NCI-H2081 (cell line): ENCODE measurements at places on chromosomes 6 and 20.

DNA sequence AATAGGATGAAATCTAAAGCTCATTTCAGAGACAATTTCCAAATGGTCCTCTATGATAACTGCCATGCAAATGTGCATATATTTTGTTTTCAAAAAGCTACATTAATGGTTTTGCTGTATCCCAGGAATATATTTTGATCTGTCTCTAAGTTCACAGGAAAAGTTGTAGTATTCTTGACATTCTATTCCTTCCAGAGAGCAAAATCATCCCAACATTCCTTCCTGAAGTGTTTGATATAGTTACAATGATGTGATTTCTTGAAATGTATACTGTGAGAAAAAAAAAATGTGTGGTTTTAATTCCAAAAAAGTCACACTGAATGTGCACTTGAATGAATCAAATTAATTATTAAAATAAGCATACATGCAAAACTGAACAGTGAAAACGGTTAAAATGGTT, 996.0 kb upstream of the CITED2 start:
- DNase-seq: no peak

- DNase-seq: no peak
Observed at GRCh38 chr20:33277471-33278441, 5.3 kb upstream of the BPIFB1 start.

DNA sequence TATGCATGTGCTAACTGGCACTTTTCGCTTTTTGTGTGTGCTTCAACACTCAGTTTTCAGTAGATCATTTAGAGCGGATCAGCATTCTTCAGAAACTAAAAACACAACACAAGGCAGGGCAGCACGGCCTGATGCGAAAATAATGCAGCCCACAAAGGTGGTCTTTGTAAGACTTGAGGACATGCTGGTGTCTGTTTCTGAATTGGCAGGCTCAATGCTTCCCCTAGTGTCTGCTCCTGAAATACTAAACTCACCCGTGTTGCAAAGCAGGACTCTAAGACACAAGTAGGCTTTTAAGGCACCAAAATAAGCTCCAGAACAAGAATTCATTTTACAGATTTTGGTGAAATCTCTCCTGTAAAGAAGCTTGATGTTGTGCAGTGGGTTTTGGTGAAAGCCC, 676.5 kb downstream of the TENT5A start:
- peak; percentile 18 for DNase-seq

- no peak for DNase-seq
Observed at GRCh38 chr6:167965592-167966539, 31.6 kb upstream of the KIF25 start.

GRCh38 chr20:49424536-49424935, 57.9 kb downstream of the KCNB1 start:
- no peak for DNase-seq

GRCh38 chr20:45034436-45034835, 66.5 kb downstream of the KCNS1 start:
- no peak for DNase-seq

- DNase-seq: no peak
Observed at GRCh38 chr6:122810189-122810588, 21.1 kb downstream of the SMPDL3A start.

DNA sequence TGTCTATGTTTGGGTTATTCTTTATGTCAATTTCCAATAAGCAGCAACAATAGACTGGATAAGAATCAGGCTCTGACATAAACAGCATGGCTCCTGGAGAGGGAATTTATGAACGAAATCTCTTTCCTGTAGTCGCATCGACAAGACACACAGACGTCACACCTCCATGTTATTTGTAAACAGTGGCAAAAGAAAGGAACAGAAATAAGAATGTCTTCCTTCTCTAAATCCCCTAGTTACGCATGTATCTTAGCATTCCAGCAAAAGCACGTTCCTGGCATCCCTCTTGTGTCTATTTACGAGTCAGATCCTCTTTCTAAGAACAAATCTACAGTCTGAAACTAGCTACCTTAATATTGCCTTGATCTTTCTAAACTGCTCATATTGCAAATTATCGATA, 559.1 kb upstream of the JAG1 start:
- DNase-seq: no peak

DNA sequence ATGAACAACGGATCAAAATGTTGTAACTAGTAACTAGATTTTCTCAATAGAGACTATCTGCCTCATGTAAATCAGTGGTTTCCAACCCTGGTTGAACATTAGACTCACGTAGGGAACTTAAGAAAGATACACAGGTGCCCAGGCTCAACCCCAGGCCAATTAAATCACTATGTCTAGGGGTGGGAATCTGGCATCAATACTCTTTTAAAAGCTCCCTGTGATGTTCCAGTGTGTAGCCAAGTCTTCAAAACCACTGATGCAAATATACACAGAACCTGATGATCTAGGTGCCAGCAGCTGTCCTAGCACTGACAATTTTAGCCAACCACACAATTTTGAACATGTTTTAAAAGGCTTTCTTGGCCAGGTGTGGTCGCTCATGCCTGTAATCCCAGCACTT, 128.7 kb downstream of the TBC1D32 start:
- no peak for DNase-seq

GRCh38 chr20:13493143-13493542, 145.6 kb downstream of the TASP1 start:
- no peak for DNase-seq

- no peak for DNase-seq
Observed at GRCh38 chr20:48722737-48723191, 105.0 kb downstream of the PREX1 start.

DNA sequence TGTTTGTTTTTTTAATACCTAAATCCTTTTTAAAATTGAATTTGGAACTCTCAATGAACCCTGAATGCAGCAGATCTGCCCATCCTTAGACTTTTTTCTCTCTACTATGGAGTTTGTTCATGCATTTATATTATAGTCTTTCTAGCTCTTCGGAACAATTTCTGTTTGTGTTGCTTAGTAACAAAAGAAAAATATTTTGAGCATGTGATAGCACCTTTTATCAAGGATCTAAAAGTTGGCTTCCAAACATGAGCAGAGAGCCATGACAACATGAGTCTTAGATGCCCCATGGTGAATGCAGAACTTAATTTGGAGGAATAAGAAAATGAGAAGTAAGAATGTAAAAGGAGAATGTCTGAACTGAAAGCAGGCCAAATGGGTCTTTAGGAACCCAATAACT, 133.7 kb downstream of the EDN1 start:
- no peak for DNase-seq

DNA sequence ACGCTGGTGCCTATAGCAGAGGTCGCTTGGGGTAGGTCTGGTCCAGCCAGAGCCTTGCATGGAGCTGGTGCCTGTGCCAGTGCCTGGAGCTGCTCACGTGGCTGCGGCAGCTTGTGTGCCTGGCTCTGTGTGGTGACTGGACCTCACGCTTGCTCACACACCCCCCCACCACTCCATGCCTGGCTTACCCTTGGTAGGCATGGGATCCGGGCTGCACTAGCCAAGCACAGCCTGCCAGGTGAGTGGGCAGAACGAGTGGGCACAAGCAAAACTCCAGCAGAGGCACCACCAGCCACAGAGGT, 13.0 kb upstream of the DBNDD2 start:
- DNase-seq: no peak

- DNase-seq: no peak
Observed at GRCh38 chr6:52512199-52512598, 64.7 kb downstream of the TRAM2 start.

GRCh38 chr20:53335555-53335954, 258.1 kb downstream of the ZNF217 start:
- DNase-seq: no peak

DNA sequence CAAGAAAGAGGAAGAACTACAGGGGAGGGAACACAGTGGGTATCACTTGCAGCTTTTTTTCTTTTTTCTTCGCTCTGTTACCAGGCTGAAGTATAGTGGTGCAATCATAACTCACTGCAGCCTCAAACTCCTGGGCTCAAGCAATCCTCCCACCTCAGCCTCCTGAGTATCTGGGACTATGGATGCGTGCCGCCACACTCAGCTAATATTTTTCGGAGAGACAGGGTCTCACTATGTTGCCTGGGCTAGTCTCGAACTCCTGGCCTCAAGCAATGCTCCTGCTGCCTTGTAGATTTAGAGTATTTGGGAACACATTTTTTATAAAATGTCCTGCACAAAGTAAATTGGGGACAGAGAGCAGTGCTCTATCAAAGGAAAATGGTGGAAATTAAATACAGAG, 28.3 kb downstream of the PARD6B start:
- no peak for DNase-seq

DNA sequence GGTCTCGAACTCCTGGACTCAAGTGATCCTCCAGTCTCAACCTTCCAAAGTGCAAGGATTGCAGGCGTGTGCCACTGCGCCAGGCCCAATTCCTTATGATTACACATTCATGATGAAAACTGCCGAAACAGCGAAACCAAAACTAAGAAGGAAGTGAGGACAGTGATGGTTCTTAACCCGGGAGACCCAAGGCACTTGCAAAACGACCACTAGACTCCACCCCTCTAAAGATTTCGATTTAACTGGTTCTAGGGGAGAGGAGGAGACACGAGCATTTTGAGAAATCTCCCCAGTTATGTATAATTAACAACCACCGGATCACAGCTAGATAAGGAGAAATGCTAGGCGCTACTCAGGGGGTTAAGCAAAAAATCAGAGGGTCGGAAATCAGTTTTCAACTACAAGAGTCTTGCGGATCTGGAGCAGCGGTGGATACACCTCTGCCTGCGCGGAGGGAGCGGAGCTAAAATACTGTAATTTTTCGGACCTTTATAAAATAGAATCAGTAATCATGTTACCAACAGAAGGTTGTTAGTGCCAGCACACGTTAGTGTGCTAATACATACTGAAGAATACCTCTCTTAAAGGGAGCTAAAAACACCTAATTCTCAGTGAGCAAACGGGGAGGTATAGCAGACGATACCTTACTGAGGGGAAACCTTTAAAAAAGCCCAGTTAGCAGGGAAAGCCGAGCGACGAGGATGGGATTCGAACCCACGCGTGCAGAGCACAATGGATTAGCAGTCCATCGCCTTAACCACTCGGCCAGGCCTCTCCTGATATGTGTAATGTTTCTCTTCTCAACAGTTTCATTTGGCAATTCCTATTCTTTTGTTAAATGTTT, 60.0 kb upstream of the BTN3A2 start:
- DNase-seq: no peak

DNA sequence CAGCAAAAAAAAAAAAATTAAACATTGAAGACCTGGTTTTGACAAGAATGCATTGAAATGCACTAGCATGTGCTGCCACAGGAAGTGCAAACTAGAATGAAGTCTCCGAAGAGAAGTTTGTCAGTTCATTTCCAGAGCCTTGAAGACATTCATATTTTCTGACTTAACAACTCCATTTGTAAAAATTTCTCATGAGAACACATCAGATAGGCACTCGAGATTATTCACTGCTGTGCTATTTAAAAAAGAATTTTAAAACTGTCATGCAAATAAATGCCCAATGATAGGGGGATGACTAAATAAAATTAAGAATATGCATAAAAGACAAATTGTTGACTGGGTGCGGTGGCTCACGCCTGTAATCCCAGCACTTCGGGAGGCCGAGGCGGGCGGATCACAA, 394.6 kb upstream of the JARID2 start:
- no peak for DNase-seq

DNA sequence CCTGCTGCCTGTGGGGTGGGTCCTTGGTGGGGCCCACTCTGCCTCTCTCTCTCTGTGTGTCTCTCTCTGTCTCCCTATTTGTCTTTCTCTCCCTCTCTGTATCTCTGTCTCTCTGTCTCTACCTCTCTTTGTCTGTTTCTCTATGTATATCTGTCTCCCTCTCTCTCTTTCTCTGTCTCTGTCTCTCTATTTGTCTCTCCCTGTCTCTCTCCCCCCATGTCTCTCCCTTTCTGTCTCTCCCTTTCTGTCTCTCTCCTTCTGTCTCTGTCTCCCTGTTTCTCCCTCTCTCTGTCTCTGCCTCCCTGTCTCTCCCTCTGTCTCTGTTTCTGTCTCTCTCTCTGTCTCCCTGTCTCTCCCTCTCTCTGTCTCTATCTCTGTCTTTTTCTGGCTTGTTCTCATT, 353.2 kb downstream of the CDH4 start:
- no peak for DNase-seq

DNA sequence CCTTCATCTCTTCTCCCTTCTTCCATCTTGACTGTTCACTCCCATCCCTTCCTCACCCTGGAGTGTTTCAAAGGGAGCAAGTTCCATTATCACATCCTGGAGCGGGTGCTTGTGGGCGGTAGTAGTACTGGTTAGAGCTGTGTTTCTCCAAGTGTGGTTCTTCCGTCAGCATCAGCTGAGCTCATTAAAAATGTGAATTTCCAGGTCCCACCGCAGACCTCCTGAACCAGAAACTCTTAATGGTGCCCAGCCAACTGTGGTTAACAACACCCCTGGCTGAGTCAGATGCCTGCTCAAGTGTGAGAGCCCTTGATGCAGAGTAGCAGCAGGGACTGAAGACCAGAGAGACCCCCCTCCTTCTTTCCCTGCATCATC, 24.4 kb downstream of the ANGPT4 start:
- DNase-seq: no peak

- no peak for DNase-seq
Observed at GRCh38 chr20:37902504-37903313, at the start of gene VSTM2L. Gene VSTM2L, plus strand, starts transcription at chr20:37903127. Its CDS starts 224 bp downstream, at chr20:37903351.

GRCh38 chr6:29107758-29108157, at the start of gene OR2J3:
Gene OR2J3, plus strand, starts transcription at chr6:29108058. Its CDS starts 3,833 bp downstream, at chr6:29111891.
- no peak for DNase-seq

- no peak for DNase-seq
Observed at GRCh38 chr6:170231293-170232185, 59.3 kb downstream of the DLL1 start.

- DNase-seq: no peak
Observed at GRCh38 chr6:122702841-122703240, 76.7 kb upstream of the FABP7 start.

- no peak for DNase-seq
Observed at GRCh38 chr6:88238901-88239300, 72.8 kb upstream of the CNR1 start.

GRCh38 chr6:112979830-112980229, 632.7 kb downstream of the RFPL4B start:
- peak; percentile 33 for DNase-seq

GRCh38 chr6:157272866-157273755, 50.2 kb downstream of the TMEM242 start:
- no peak for DNase-seq

- peak; percentile 51 for DNase-seq
Observed at GRCh38 chr6:68559716-68560115, 75.4 kb upstream of the ADGRB3 start.

GRCh38 chr6:44666324-44666723, 278.8 kb downstream of the CDC5L start:
- no peak for DNase-seq

- no peak for DNase-seq
Observed at GRCh38 chr6:12804952-12805645, 88.5 kb downstream of the PHACTR1 start.

DNA sequence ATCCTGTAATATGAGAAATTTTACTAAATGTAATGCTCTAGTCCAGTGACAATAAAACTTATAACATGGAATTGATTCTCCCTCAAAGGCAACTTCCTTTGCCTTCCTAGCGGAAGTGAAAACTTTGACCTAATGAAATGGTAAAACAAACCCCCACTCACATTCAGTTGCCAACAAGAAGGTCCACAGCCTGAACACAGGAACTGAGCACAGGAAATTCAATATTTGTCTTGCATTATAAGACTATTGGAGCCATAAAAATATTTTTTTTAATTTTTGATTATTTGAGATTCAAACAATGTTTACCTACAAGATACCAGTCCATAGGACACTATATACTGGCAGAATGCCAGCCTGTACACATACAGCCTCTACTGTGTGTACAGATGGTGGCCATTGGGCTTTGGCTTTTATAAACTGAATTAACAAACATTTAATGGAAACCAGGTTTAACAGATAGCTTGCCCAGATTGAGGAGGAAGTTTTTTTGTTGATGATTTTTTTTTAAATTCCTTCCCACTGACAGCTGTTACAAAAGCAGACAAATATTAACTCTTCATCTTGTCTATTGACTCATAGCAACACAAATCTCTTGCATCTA, 481.5 kb upstream of the JAG1 start:
- peak; percentile 48 for DNase-seq
